Cardiac atrium fibroblast (primary cell): ENCODE measurements at places on chromosomes 6 and 20. TPM values are rescaled to one million over a fixed set of nuclear protein-coding genes. Genes with fewer than 3 reads are reported as not detected.

DNAAF9 gene
- total RNA-seq, result 10.3 and 11.0 TPM in 2 replicates

NOX3 gene
- not detected in 2 replicates for total RNA-seq

CRIP3 gene
- not detected in 2 replicates for total RNA-seq

GSTA3 gene
- total RNA-seq, result not detected in 2 replicates

SLC17A2 gene
- not detected in 2 replicates for total RNA-seq

RAET1E gene
- 0.18 and 0.49 TPM in 2 replicates for total RNA-seq
